ENCODE measurements at places on chromosomes 12 and 14.

GRCh38 chr14:89792489-89793366 is 161.8 kb downstream of the EFCAB11 start:
- DNase-seq = no peak

DNA sequence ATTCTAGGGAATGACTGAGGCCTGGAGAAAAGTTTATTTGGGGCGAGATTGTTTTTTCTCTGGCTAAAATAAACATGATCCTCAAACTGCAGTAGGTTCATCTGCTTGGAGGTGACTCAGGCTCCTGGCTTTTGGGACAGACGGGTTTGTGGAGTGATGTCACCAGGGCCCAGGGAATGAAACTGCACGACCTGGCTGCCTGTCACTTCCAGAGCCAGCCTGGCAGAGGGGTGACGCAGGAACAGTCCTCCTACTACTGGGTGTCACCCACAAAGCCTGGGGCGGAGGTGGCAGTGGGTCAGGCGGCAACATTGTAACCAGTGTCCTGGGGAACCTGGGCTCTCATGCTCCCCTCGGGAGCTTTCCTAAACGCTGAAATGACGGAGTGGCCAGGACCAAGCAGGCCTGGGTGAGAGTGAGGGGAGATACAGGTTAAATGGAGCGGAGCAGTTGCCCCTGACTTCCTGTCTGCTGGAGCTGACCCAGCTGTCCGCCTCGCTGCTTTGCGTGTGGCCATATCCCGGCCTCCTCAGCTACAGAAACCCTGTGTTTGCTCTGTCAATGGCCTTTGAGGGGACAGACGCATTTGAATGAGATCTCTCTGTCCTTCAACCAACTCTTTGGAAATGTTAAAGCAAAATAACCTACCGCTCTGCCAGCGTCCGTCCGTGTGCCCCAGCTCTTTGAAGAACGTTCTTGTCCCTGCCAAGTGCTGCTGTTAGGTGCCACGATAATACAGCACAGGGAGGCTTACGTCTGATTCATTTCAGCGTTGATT is 6.5 kb downstream of the HIP1R start:
- DNase-seq = no peak

DNA sequence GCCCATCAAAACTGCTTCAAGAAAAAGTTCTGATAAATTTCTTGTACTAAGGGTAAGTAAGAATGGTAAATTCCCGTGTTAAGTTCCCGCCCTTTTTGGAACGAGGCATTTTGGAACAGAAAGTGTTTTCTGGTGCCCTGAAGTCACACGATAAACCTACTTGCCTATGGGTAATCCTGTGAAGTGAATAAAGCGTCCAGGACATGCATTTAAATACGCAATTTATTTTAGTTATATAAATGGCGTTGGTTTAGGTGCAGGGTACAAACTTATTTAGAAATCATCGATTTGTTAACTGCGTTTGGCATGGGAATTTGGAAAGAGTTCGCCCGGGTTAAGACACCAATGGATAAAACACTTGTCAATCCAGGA is 715 bp upstream of the RAP1B start:
- no peak for DNase-seq

DNA sequence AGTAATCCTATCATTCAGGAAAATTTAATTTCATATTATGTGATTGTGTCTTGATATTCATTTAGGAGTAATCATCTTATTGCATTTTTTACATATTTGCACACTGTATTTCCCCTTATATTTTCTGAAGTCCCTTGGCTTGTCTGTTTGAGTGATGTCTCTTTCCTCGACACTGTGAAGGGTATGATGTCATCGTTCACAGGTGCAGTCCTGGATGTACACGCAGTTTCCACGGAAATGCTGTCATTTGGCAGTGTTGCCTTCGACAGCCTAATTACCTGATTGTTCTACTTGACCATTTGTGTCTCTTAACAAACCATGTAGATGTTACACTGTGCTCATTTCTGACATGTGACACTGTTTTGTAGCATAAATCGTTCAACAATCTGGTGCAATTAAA is 1277.0 kb downstream of the TMEM121 start:
- no peak for DNase-seq

- DNase-seq = no peak
Observed at GRCh38 chr12:108349278-108349688, 10.2 kb upstream of the CMKLR1 start.

- no peak for DNase-seq
Observed at GRCh38 chr14:100577321-100577985, 9.8 kb downstream of the BEGAIN start.
